Activated CD4-positive, alpha-beta T cell treated with anti-CD3 and anti-CD28 coated beads for 1 hour (primary cell): ENCODE measurements at places on chromosomes 12 and 14.
A peak's percentile ranks its signal among the peaks of the same experiment; 100 is the strongest.

DNA sequence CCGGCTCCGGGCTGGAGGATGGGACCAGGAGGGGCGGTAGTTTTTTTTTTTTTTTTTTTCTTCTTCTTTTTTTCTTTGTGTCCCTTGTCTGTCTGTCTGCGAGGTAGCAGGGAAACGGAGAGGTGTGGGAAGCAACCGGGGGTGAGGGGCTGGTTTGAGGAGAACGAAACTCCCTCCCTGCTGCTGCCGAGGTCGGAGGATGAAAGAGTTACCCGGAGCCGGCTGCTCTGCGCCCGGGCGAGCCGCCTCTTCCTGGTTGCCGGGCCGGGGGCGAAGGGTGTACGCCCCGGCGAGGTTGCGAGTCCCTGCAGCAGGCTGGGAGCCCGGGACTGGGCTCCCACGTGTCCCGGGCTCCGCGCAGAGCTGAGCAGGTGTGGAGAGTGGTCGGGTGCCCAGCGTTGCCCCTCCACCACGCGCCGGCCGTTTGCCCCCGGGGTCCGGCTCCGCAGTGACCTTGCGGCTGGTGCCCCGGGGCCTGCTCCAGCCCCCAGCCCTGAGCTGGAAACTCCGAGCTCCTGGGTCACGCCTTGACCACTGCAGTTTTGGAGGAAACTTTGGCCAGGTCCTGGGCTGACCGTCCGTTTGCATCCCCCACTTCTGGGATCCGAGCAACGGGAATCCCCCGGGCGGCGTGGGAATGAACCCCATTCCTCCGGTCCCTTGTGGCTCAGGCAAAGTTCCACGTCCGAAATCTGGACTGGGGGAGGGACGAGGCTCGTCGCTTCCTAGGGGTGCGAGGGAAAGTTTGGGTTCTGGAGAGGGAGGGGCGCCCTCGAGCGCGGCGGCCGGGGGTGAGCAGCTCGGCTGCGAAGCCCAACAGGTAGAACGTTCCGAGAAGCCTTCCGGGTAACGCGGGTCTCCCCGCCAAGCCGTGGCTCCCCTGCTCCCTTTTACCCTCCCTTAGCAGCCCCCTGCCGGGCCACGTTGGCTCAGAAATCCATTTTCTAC, 1.3 kb downstream of the CHST11 start:
- DNase-seq: peak; percentile 48

DNA sequence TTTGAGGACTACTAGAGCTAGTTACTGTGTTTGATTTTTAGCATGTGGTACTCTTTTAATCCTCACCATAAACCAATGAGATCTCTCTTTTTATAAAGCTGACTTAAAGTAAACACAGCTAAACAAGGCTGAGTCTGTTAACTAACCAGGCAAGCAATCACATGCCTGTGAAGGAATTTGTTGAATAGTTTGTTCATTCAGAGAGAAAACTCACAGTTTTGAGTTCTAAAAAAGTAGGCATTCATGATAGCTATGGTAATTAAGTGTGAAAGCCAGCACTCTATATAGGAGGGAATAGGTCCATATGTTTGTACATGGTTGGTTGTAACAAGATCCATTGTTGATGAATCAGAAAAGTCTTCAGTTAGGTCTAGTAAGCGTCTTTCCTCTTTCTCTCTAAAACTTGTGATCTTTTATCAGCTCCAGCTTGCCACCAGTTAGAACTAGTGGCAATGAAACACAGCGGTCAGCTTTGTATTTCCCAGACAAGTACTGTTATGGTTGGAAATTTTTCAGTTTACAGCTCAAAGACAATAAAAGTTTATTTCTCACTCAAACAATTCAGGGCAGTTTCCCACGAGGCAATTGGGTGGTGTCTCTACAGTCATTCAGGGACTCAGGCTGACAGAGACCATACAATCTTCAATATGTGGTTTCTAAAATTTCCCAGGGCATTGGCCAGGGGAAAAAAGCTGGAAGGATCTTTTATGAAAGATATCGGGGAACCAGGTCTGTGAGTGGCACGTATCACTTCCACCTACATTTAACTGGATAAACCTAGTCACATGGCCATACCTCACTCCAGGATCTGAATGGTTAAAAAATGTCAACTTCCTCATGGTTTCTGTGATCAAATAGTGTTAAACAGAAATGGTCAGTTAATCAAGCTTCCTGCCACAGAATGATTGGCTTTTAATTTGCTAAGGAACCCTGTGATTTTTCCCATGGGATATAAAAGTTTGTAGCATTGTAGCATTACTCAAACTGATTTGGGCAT, 203.1 kb downstream of the KIF21A start:
- no peak for DNase-seq

- no peak for DNase-seq
Measured at GRCh38 chr12:21500786-21501257, 613 bp downstream of the RECQL start.

GRCh38 chr12:124738636-124739467, 124.8 kb downstream of the SCARB1 start:
- DNase-seq: no peak

GRCh38 chr12:13289653-13290289, 93.2 kb downstream of the EMP1 start:
- DNase-seq: no peak

- DNase-seq: no peak
Measured at GRCh38 chr12:124018539-124018938, 45.5 kb downstream of the ZNF664 start.

DNA sequence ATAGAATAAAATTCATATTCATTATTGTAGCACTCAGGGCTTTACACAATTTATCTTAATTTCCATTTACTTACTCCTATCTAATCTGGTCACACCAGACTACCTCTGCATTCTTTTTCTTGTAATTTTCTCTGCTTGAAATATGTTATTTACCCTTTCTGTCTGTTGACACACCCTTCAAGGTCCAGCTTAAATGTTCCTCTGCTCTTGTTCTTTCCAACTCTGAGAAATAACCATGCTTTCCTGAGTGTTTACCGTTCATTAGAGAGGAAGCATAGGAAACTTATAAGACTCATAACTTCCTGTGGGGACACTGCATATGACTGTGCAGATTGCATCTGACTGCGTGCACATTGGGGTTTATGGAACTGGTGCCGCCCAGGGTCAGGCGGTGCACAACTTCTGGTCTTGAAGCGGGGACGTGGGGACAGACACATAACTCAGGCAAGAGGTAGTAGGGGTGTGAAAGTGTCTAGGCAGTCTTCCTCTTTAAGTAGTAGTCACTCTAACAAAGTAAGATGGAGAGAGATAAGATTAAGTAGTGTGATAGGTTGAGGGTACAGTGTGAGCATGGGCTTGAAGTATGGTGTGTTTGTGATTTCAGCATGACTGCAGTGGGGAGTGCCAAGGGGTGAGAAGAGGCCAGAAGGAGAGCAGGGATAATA, 42.6 kb upstream of the FOXJ2 start:
- DNase-seq: peak; percentile 35

- DNase-seq: no peak
Measured at GRCh38 chr12:104670439-104671408, 214.0 kb downstream of the CHST11 start.

DNA sequence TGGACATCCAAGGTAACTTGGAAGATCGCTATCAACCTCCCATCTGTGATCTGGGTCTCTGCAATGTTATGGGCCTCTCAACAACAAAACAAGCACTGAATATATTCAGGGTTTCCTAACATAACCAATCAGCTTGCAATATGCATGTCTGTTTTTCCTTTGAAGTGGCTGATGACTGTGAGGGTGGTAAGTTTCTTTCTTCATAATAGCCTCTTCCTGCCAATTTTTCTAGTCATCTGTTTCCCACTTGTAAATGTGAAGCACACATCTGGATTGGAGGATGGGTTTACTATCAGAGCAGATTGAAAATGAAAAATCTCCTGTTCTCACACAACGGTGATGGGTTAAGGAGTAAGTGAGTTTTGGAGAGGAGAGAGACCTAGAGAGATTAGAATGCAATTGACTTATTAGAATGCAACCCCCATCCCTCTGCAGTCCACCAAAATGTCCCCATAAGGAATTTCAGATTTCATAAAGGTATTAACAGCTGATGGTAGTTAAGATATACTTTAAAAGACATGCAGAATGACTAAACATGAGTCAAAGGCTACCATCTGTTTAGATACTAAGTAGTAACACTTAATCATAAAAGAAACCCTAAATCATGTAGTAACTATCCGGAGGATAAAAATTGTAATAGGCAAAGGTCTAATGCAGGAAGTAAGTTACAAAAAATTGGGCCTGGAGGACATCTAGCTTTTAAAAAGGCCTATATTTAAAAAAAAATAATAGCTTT, 58.4 kb upstream of the SAV1 start:
- DNase-seq: no peak

- no peak for DNase-seq
Measured at GRCh38 chr12:46509135-46509534, 136.6 kb upstream of the SLC38A2 start.

- DNase-seq: no peak
Measured at GRCh38 chr12:39628836-39629235, 9.2 kb upstream of the ABCD2 start.

GRCh38 chr12:76685246-76685678, 78.7 kb upstream of the ZDHHC17 start:
- no peak for DNase-seq

DNA sequence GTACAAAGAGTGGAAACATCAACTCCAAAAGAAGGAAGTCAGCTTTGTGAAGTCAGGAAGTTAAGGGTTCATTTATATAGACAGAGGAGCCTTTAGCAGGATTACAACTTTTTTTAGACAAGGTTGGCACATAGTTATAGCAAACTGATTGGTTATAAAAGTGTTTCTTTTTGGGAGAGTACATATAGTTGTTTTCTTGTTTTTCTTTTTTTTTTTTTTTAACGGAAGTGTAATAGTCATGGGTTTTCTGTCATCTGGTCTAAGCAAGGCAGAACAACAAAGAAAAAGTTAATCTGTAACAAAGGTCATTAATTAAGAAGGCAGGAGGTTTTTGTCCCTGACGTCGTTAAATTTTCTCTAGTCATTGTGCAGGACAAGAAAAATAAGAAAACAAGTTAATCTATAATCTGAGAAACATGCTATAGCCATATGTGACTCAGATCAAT, 13.0 kb upstream of the MFAP5 start:
- DNase-seq: no peak

GRCh38 chr14:58082491-58083098, 69.4 kb downstream of the ARMH4 start:
- no peak for DNase-seq

DNA sequence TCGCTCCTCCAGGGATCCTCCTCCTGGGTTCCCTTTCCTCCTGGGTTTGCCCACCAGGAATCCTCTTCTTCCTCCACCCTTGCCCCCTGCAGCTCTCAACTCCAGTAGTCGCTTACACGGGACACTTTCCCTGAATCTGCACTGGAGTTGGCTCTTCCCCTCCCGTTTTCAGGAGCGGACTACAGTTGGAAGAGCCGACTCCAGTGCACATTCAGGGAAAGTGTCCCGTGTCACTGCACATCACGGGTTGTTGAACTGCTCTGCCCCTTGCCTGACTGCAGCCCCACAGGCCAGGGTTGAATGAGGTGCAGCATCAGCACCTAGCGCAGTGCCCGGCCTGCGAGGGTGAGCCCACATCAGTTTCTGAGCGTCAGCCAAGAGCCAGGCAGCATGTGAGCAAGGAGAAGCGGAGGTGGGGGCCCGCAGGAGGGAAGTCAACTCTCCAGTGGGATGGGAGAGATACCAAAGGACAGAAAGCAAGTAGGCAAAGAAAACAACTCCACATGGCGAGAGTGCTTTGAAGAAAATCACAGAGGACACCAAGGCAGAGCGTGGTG, 13.1 kb downstream of the RAPGEF3 start:
- DNase-seq: no peak

DNA sequence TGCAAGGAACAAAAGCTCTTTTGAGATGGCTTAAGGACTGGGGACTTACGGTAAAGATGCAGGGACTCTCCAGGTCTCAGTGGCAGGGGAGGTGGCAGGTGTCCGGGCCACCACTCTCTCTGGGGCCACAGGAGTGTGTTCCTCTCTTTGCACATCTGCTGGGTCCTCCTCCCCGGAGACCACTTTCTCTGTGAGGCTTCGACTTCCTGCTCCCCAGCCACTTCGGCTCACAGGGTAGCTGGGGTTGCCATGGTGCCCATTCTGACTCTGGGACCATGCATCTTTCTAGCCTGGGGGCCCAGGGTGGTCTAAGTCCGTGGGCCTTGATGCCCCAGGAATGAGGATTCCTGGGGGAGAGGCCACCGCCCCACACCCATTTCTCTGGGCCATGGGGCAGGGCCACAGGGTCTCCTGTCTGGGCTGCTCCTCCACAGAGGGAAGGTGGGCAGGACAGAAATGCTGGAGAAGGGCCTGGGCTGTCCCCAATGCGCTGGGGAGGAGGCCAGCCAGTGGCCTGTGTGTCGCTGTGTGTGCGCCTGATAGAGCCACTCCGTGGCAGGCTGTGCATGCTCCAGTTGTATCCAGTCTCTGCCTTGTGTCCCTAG, 38.5 kb downstream of the CCDC92 start:
- no peak for DNase-seq

DNA sequence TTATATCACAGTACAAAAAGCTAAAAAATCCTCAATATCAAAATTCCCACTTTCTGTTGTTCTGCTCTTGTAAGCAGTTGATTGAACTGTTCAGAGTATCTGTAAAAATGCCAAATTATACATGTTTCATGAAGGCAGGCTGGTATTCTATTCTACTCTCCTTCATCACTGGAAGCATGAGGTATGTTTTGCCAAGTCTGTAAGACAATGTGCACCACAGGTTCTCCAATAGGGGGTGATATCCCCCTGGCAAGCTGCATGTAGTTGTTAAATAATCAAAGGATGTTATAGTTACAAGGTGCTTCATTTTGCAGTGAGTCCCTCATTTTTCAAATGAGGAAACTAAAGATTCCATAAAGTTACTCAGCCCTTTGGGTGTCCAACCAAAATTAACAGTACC, 15.1 kb upstream of the NEK9 start:
- no peak for DNase-seq
